ENCODE measurements at places on chromosomes 1 and 21.
A peak's percentile ranks its signal among the peaks of the same experiment; 100 is the strongest.

DNA sequence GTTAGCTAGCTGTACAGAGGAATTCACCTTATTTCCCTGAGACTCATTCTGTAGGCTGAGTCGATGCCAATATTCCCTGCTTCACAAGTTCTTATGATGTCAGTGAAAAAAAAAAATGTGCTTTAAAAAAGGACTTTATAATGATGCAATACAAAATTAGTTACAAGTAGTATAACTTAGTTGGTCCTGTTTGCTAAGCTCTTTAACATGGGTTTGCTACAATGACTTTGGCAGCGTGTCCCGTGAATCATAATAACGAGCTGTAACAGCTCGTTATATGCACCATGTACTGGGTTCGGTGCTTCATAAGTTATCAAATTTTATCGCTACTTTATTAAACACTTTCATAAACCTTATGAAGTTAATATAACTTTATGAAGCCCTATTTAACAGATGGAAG lies 349.7 kb downstream of the LMX1A start:
- DNase-seq = no peak

DNA sequence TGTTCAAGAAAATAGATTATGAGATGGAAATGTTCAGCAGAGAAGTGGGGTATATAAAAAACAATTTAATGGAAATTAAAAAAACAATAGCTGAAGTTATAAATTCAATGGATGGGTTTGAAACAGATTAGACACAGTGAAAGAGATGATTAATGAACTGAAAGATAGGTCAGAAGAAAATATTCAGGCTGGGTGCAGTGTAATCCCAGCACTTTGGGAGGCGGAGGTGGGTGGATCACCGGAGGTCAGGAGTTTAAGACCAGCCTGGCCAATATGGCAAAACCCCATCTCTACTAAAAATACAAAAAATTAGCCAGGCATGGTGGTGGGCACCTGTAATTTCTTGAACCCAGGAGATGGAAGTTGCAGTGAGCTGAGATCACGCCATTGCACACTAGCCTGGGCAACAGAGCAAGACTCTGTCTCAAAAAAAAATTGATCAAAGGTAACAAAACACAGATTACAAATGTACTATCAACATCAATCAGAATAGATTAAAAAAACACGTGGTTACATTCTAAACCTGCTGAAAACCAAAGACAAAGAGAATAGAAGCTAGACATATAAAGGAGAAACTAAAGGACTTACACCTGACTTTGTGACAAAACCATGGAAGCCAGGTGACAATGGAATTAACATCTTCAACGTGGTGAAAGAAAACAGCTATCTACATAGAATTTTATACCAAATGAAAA lies 4.8 kb upstream of the SUMO3 start:
- no peak for DNase-seq

DNA sequence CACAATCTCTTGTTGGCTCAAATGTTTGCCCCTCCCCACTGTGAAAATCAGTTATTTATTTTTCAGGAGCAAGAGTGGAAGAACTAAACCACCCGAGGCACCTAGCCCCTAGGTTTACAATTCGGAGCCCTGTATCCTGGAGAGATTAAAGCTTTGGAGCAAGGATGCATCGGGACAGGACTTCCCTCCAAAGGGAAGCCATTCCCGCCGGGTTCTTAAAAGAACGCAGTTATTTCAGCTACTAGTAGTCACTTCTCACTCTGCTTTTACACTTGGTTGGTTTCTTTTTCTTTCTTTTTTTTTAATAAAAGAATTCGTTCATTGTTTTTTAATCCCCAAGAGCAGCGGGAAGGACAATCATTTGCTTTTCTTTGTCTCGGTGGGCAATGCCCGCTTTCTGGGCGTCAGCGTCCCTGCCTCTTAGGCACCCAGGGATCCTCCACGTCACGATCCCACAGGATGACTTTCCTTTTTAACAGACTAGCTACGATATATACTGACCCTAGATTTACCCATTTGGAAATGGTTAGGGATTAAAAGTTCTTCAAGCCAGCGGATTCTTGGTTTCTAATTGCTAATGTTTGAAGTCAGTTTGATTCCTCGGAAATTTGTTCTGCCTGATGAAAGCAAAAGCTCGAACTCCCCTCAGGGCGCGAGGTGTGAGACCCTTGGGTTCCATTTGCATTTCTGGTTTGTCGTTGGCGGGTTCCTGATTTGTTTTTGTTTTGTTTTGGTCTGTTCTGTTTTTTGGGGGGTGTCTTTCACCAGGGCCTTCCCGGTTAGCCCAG lies 9.0 kb downstream of the TBX15 start:
- no peak for DNase-seq

- DNase-seq = no peak
These were observed 226.0 kb downstream of the NPHP4 start for GRCh38 chr1:5765997-5766913.

GRCh38 chr1:231353086-231353485 lies 15.0 kb downstream of the SPRTN start:
- no peak for DNase-seq

GRCh38 chr1:246687002-246687401 lies 37.2 kb upstream of the SCCPDH start:
- no peak for DNase-seq

DNA sequence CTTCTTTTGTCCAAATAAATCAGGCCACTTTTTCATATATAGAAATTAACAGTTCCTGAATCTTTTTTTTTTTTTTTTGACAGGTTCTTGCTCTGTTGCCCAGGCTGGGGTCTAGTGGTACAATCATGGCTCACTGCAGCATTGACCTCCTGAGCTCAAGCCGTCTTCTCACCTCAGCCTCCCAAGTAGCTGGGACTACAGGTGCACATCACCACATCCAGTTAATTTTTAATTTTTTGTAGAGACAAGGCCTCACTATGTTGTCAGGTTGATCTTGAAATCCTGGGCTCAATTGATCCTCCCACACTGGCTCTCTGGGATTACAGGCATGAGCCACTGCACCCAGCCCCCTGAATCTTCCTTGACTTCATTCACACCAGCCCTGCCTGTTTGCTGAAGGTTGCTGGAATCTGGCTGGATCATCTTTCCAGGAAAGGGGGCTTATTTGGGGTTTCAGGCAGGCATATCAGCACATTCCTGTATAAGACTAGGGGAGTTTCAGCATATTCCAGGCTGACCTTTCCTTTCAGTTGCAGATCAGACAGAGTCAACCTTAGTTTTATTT lies 78.2 kb upstream of the ARHGAP29 start:
- no peak for DNase-seq

GRCh38 chr1:180925471-180926051 lies 12.9 kb downstream of the KIAA1614 start:
- no peak for DNase-seq

DNA sequence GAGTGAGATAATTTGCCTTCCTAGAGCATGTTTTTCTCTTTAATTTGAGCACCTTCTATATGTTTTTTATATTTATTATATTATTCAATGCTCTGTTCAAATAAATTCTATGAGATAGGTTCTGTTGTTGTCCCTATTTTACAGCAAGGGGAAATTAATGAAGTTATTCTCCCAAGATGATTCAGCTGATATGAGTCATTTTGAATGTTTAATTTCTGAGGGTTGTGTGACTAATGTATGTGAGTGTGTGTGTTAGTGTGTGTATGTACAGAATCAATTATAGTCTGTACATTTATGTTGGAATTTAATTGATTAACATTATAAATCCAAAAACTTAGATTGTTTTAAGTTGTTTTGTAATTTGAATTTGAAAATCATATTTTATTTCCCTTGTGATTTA lies 1536.7 kb upstream of the B3GALT2 start:
- DNase-seq = no peak

DNA sequence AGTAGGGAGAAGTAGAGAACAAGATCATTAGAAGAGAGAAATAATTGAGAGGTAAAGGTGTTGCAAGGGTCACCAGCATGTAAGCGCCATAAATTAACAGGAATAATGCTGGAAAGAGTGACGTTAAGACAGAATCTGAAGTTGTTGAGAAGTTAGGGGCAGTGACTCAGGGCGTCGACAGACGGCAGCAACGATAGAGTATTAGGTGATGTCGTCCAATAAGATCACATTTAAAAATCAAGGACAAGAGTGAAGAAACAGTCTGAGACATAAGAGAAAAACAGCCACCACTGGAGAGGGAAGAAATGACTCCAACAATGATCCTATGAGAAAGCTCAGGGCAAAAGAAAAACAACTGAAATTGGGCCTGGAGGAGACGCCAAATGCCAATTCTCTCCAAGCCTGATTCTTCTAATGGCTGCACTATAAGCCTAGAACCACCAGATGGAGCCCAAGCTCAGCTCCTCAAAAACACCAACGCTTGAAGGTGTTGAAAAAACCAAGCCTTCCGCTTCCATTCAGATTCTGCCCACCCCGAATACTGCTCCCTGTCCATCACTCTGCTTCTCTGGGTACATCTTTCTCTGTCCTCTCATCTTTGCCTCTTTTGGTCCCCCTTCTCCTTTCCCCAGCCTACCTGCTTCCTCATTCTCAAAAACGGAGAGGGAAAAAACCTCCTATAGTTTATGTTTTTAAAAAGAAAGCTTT lies 70.0 kb downstream of the LUZP1 start:
- DNase-seq = peak; percentile 73

GRCh38 chr1:183655562-183656075 lies 2.5 kb upstream of the APOBEC4 start:
- DNase-seq = peak; percentile 80

DNA sequence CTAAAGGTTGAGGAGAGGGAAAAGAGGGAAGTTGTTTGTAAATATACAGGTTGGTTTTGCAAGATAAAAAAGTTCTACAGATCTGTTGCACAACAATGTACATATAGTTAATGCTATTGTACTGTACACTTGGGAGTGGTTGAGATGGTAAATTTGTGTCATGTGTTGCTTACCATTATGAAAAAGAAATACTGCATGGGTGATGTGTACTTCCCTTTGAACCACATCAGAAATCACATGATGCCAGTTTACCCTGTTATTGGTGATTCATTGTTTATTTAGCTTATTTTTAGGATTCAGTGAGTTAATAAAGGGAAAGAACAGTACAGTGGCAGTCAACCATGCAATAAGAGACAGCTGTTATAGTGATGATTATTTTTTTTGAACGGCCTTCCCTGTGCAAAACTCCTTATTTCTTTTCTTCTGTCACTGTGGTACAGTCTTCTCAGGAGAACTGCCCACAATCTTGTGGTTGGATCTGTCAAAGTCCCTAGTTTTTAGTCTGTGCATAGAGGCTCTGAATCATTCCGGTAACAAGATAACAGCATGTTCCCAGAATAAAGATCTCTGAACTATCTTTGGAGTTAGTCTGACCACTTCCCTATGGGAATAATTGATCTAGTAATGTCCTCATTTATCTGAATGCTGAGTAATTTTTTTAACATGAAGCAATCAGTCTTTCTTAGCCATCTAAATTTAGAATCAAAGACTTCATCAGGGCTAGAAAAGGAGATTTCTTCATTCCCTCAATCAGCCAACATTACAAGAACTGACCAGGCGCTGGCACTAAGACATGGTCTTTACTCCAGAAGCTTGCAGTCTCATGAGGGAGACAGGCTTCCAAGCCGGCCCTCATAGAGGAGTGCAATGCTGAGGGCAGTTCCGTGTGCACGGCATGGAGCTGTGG lies 84.2 kb downstream of the SH3GLB1 start:
- DNase-seq = no peak

DNA sequence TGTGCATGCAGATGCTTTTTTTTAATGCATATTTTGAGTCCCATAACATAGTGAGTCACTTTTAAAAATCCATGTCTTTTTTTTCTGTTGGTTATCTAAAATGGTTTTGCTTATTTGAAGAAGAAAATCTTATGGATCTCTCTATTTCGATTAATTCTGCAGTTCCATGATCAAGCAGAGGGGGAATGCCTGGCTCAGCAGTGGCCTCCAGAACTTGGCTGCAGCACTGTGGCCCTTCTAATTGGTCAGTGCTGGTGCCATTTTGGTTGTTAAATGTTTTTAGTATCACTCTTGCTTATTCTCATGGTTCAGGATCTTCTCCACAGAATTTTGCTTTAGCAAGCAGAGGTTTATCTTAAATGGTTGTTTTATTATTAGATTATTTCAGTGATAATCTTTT lies 11.2 kb downstream of the EPHX4 start:
- DNase-seq = no peak

- no peak for DNase-seq
These were observed 280.3 kb downstream of the HMCN1 start for GRCh38 chr1:186014370-186015037.

DNA sequence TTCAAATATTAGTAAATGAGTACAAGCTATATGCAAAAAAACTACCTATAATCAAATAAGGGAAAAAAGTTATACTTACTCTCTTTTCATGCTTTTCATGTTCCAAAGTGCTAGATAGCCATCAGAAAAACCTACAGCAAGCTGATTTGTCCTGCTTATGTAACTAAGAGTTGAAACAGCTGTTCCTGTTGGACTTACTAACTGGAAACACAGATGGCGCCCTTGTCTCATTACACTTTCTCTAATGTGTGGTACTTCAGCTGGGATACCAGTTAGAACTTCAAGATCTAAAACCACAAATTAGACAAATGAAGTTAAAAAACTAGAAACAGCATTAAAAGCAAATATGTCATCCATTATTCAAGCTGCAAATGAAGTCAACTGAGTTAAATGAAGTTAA lies 24.3 kb downstream of the AHCTF1 start:
- DNase-seq = no peak

GRCh38 chr1:21865943-21866706 lies 54.1 kb downstream of the LDLRAD2 start:
- no peak for DNase-seq

DNA sequence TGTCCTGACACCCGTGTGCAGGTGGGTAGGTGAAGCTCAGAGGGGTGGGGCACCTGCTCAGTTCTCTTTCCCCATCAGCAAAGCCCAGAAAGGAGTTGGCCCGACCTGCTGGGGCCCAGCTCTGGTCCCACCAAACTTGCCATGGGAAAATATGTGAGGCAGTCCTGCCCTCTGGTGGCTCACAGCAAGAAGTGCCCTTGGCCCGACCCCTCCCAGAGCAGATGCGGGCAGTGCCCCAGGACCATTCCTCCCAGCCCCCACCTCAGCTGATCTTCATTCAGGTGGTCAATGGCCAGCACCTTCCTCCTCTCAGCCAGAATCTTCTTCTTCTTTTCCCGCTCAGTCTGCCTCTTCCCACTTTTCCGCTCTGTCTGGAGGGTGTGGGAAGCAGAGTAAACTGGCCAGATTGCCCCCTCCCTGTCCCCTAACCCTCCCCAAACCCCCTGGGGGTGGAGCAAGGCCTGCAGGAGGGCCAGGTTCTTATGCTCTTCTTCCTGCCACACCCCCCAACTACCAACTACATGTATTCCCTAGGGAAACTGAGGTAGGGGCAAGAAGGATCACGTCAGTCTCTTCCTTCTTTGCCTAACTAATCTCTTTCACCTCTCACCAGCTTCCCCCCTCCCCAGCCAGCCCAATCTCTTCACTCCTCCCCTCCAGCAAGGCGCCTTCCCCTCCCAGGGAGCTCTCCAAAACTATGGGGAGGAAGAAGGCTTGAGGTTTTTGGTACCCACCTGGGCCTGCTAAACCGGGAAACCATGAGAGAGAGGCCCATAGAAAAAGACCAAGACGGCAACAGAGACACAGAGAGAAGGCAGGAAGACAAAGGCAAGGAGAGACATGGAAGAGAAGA lies 15.6 kb downstream of the TNNT2 start:
- peak; percentile 59 for DNase-seq

DNA sequence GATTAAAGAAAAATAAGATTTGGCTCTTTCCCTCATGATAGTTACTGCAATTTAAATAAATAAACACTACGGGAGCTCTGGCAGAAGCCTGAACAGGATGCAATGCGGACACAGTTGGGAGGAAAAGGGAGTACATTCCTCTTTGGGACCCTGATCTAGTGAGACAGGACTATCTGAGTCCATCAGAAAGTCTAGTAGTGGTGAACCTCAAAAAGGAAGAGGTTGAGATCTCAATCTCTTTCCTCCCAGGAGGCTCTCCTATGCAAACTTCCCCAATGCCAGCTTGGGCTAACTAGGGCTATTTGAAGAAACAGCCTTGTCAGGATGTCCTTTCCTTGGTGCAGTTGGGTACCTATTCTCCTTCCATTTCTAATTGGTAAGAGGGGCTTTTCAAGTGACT lies 4.9 kb upstream of the ABCD3 start:
- DNase-seq = no peak
